Inflammatory macrophage treated with lipopolysaccharide for 4 hours (primary cell): ENCODE measurements at places on chromosomes 1 and 21.

GRCh38 chr1:172810480-172811175 lies 151.7 kb downstream of the FASLG start:
- DNase-seq = no peak

GRCh38 chr1:20847611-20848080 lies 60.5 kb upstream of the HP1BP3 start:
- DNase-seq = no peak

- DNase-seq = no peak
Observed at GRCh38 chr1:28840928-28841544, 29.1 kb downstream of the OPRD1 start.

DNA sequence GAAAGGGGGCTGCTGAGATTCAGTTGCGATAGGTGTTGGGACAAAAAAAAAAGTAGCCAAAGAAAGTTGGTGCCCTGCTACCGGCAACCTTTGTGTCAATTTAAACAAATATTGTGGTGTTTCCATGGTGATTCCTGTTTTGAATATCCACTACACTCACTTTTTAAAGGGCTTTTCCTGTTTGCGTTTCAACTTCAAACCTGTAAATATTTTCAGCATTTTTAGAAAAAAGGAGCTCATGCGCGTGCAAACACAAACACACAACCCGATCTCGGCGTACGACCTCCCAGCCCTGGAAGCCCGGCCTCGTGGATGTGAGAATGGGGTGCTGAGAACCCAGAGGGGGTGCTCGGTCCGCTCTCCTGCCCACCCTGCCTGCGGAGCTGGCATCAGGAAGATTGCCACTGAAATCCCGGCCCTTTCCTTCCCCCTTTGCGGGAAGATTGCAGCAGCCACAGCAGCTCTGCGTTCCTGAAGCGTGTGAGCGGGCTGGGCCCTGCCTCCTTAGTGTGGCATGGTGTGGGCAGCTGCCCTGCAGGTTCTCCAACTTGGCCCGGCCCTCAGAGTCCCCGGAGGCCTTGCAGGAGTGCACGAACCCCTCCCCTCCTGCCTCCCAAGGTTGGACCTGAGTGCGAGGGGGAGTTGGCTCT lies 34.8 kb downstream of the CASZ1 start:
- DNase-seq = no peak

DNA sequence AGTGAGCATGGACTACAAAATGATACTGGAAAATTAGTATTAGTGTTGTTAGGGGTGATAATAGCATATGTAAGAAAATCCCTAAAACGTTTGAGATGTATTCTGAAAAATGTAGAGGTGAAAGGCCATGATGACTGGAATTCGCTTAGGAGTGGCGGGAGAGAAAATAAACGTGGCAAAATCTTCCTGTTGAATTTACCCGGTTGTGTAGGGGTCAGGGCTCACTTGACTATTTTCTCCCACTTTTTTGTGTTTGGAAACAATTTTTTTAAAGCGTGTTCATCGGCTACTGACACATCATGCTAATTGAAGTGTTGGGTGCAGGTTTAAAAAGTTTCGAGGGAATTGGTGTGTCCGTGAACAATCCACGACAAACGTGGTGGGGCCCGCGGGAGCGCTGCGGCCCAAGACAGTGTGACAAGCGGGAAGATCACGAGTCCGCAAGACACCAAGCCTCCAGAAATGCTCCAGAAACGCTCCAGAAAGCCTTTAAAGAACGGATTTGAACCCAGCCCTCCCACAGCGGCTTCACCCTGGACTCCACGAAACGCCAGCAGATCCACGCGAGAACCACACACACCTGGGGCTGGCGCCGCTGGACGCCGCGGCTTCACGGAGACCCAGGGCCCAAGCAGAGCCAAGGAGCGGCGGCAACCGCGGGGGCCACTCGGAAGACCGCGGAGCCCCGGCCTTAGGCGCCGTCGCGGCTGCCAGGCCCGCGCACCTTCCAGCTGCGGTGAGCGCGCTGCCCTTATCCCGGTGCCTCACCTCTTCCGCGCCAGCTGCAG lies 573 bp downstream of the PSMG1 start:
- DNase-seq = peak; percentile 25

- DNase-seq = no peak
Observed at GRCh38 chr1:202283379-202283844, 58.3 kb downstream of the UBE2T start.

DNA sequence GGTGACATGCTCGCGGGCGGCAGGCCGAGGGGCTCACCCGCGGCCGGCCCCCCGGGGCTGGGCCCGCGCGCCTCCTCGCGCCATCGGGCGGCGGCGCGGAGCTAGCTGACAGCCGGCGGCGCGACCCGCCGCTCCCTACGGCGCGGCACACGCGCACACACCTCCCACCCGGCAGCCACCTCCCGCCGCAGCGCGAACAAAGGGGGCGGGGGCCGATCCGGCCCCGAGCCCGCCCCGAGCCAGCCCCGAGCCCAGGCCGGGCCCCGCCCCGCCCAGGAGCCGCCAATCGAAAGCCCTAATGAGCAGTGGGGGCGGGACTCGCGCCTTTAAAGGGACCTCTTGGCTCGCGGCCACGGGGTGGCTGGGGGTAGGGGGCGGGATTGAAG lies at the start of gene KIF21B:
Gene KIF21B, minus strand, starts transcription at position 198 of the 386 bp plus-strand sequence. CDS start 331 bp downstream, outside the sequence.
- peak; percentile 73 for DNase-seq

DNA sequence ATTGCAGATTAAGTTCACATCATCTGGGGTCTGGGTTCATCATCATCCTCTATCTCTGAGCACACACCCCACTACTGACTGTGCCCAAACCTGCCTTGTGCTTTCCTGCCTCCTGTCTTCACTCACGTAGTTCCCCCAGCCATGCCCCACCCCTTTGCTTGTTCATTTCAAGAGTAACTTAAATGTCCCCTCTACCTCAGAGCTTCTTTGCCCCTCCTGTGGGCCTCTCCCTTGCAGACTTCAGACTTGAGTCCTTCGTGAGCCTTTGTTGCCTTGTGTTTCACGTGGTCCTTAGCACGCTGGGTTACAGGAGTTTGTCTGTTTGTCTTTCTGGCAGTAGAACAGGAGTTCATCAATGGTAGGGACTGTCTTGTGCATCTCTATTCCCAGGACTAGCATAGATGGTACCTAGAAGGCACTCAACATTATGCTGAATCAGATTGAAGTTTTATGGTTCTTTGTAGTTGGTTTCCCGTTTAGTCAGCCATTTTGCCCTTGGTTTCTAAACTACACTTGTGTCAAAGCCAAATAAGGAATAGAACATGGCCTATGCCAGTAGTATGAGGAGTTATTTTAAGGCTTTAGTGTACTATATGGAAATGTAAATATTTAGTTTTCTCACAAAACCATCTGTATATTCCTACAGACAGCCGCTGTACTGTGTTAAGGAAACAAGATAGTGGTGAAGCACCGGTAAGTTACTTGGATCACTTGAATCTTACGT lies 86.2 kb downstream of the TTC3 start:
- no peak for DNase-seq

GRCh38 chr1:27218736-27219135 lies 15.7 kb upstream of the WDTC1 start:
- no peak for DNase-seq

- no peak for DNase-seq
Observed at GRCh38 chr1:228117335-228117734, 8.2 kb upstream of the MRPL55 start.

- DNase-seq = no peak
Observed at GRCh38 chr1:193939585-193939984, 753.2 kb upstream of the B3GALT2 start.

DNA sequence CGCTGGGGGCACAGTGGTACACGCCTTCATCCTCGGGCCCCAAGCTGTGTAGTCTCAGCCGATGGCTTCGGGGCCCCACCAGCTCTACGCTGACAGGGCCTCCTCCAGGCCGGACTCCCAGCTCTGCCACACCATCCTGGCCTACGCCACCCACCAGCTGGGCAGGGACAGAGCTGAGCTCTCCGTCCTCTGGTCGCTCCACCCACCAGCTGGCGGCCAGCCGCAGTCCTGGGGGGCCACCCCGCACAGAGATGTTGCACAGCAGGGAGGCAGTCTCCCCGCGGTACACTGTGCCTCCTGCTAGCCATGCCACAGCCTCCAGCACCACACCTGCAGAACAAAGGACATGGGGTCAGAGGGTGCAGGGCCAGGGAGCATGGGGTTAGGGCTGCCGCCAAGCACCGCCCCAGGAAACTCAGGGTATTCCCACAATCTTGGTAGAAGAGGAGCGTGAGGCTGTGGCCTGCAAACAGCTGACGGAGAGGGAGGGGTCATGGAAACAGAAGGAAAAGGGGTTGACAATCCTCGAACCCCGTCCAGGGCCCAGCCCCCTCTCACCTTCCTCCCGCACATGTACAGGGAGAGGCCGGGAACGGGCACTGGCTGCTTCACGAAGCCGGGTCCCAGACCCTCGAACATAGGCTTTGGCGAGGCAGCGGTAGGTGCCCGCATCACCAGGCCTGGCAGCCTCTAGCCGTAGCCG lies 5.9 kb downstream of the IGSF8 start:
- no peak for DNase-seq
